Caki2 (cell line): ENCODE measurements at places on chromosomes 6 and 20. TPM values are rescaled to one million over a fixed set of nuclear protein-coding genes. Genes with fewer than 3 reads are reported as not detected.
A peak's percentile ranks its signal among the peaks of the same experiment; 100 is the strongest.

- no peak for DNase-seq
Measured at GRCh38 chr20:58154113-58154512, 74.3 kb downstream of the ANKRD60 start.

GRCh38 chr6:89596484-89596883, 42.1 kb downstream of the LYRM2 start:
- no peak for DNase-seq

GRCh38 chr6:136108361-136108945, 141.7 kb downstream of the MTFR2 start:
- DNase-seq = no peak

DNA sequence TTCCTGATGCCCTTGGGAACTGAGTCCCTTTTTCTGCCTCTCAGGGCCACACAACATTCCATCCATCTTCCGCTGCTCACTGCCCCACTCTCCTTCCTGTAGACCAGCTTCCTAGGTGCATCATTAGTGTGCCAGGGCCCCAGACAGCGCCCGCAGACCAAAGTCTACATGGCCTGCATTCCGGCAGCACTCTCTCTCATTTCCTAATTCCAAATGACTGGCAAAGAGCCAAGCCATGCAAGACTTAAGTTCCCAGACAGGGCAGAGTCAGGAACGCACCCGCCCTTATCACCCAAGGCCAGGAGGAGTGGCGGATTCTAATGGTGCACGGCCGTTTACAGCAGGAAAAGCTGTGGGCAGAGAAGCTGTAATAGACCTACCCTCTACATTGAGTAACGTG, 159.8 kb upstream of the ARID1B start:
- no peak for DNase-seq

- peak; percentile 62 for DNase-seq
Measured at GRCh38 chr6:112214739-112215269, 39.6 kb downstream of the LAMA4 start.

- DNase-seq = peak; percentile 58
Measured at GRCh38 chr6:10531942-10532341, 10.8 kb downstream of the GCNT2 start.

- DNase-seq = peak; percentile 40
Measured at GRCh38 chr6:42963855-42964605, 3.5 kb downstream of the GNMT start.

- no peak for DNase-seq
Measured at GRCh38 chr20:8740265-8740664, 328.6 kb upstream of the PLCB4 start.

DNA sequence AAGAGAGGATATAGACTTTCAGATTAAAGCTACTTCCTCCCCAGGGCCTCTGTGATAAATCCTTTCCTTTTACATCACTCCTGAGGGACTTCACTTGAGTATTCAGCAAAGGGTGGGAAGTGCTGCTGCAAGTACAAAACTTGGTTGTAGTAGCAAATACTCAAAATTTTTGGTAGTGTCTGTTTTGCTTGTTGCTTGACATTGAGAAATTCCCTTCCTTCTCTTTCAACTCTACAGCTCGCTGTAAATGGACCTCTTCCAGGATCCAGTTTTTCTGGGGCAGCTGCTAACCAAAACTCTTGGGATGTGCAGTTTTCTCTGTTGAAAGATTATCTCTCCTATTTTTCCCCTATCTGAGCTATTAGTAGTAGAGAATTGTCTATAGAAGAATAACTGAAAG, 472.0 kb downstream of the CD109 start:
- DNase-seq = no peak

- DNase-seq = peak; percentile 18
Measured at GRCh38 chr6:12844284-12845223, 128.0 kb downstream of the PHACTR1 start.

- peak; percentile 18 for DNase-seq
Measured at GRCh38 chr20:54292185-54292584, 84.3 kb downstream of the PFDN4 start.

DNA sequence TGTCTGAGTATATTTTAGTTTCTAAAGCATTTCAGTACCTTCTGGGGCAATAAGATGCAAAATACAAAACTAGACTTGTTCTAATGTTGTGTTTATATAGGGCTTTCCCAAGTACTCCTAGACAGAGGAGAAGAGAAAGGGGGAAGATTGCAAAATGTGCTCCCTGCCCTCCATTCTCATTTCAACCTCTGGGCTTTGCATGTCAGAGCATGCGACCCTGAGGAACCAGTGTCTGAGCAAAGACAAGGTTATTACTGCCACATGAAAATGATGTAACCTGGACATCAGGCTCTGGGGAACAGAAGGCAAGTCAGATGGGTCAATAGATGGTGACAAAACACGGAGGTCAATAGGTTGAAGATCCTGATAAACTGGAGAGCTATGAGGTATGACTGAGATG, 253.5 kb upstream of the TCF21 start:
- no peak for DNase-seq

DNA sequence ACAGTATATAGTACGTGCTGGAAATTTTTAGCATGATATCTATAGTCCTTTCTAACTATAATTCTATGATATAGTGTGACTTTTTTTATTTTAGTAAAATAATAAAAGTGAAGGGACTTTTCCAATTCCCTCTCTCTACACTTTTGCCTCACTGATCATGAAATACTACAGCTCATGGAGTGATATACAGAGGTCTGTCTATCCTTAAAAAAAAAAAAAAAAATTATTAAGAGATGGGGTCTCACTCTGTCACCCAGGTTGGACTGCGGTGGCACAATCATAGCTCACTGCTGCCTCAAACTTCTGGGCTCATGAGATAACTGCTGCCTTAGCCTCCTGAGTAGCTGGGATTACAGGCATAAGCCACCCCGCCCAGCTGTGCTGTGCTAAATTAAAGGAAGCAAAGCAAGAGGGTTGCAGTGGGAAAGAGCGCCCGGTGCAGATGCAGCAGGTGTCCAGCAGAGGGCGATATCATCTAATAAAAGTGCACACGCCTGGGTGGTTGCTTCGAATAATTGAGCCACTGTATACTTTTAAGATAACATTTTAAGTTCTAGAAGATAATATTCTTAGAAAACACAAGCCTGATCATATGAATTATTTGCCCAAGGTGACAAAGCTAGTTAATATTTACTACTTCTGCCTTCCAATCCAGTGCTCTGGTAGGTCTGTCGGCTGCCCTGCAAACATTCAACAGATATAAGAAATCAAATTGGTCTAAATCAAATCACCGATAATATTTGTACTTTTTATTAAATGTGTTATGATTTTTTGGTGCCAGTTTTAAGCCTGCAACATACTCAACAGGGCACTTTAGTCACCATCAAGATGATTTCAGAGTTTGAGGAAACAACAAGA, 94.9 kb upstream of the NT5E start:
- peak; percentile 68 for DNase-seq

GRCh38 chr6:15747354-15747883, 84.6 kb upstream of the DTNBP1 start:
- DNase-seq = no peak

DNA sequence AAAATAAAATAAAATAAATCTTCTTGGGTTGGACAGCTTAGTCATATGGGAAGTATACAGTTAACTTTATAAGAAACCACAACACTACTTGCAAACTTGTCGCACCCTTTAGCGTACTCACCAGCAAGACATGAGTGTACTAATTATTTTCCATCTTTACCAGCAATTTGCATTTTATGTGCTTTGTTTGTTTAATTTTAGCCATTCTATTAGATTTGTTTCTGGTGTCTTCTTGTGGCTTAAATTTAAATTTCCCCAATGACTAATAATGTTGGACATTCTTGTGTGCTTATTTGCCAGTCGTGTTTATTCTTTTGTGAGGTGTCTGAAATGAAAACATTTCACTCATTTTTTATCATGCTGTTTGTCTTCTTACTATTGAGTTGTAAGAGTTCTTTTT, 1172.2 kb upstream of the CITED2 start:
- DNase-seq = no peak

DNA sequence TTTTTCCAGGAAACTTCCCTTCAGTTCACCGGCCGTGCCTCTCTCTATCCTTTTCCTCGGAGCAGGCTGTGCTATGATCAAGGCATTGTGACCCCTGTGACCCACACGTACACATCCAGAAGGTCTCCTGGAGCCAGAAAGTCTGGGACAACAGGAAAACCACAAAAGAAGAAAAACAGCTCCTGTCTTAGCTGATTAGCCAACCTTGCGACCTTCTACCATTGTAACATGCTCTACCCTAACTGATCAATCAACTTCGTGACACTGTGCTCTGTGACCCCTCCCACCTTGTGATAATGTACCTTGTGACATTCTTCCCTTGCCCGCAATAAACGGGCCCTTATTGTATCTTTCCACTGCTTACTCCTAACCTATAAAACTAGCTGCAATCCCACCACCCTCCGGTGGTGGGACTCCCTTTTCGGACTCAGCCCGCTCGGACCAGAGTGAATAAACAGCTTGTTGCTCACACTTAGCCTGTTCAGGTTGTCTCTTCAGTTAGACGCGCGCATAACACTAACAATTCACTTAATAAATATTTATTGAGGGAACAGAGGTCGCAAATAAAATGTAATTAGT, 24.2 kb downstream of the ZNF311 start:
- peak; percentile 96 for DNase-seq

GRCh38 chr20:11195899-11196558, 522.2 kb upstream of the JAG1 start:
- peak; percentile 65 for DNase-seq

DNA sequence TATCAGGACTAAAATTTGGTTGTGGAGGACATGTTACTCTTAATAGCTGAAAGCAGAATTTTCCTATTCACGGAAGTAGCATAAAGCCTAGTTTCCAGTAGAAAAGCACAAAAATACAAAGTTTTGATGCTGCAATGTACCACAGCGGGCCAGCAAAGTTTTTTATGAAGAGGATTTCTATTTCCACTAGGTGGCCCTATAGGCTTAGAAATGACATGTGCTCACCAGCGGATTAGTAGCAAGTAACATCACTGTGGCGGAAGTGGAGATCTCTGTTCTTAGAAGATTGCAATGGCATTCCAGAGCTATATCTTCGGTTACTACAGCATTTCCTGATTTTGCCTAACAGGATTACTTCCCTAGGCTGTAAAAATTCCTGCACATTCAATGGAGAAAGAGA, 1219.0 kb upstream of the EYS start:
- DNase-seq = no peak

GRCh38 chr6:105851606-105852005, 234.5 kb upstream of the PRDM1 start:
- no peak for DNase-seq

GRCh38 chr20:1389703-1390580, 2.9 kb downstream of the FKBP1A start:
- no peak for DNase-seq

DNA sequence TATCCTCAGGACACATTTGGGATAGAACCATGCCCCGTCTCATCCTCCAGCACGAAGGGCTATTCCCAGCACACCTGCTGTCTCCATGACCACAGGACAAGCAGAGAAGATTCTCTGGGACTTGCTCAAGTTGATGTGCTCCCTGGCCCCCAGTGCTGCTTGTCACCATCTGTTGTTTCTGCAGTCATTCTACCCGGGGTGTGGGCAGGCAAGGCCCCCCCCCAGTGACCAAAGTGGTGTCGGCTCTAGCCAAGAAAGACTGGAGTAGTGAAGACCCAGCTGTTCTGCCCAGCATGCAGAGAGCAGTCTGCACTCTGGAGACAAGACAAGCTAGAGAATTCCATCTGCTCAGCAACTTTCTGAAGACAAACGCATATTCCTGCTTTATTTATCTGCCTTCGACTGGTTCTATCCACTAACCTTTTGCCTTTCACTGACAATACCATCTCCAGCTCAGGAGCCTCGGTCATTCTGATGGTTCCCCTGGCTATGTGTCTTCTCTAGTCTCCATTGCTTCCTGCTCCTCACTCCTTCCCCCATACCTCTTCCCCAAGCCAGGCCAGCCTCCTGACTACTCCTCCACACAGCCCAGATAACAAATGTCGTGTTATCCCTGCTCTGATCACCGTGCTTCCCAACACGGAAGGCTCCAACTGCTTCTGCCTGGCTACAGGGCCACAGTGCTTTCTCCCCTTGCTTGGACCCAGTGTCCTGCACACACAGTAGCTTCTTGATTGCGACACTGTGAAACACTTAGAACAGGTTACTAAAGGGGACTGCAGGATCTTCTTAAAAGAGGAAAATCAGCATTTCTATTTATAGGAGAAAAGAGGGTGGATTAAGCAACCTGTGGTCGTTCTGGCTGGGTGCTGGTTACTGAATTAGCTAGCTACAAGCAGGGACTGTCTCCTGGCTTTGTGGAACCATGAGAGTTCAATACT, 86.7 kb upstream of the EMILIN3 start:
- no peak for DNase-seq

- no peak for DNase-seq
Measured at GRCh38 chr6:4372866-4373265, 237.5 kb upstream of the ECI2 start.

GRCh38 chr6:45835721-45836437, 179.8 kb downstream of the CLIC5 start:
- no peak for DNase-seq

GRCh38 chr20:12293900-12294299, 376.2 kb downstream of the BTBD3 start:
- DNase-seq = no peak

- DNase-seq = no peak
Measured at GRCh38 chr6:6707143-6707542, 118.6 kb downstream of the LY86 start.

GRCh38 chr20:22795871-22796270, 211.5 kb upstream of the FOXA2 start:
- DNase-seq = peak; percentile 97

- DNase-seq = no peak
Measured at GRCh38 chr6:155646443-155646842, 190.8 kb upstream of the NOX3 start.

DNA sequence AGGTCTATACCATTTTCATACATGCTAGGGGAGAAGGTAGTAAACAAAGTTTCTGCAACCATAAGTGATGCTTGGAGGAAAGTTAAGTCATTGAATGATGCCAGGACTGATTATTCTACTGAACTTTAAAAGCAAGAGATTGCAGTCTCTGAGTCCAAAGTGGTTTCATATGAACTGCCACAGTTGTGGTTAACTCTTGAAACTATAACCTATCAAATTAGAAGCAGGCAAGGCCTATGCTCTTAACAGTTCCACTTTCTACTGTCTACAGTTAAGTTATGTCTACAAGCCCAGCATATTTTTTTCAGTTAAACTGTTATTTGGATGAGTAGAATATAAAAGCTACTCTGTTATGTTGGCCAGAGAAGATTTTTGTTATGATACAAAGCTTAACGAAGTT, 326.5 kb upstream of the RUNX2 start:
- no peak for DNase-seq

- no peak for DNase-seq
Measured at GRCh38 chr6:10542213-10542612, 21.1 kb downstream of the GCNT2 start.

GRCh38 chr6:42748203-42748898, 2.4 kb upstream of the TBCC start:
- DNase-seq = no peak

GRCh38 chr20:47125758-47126591, 230.5 kb downstream of the ZMYND8 start:
- peak; percentile 57 for DNase-seq

Gene ZBTB46
- 9.6 and 10.4 TPM in 2 replicates for total RNA-seq

Gene SPATS1
- total RNA-seq = not detected in 2 replicates

Gene SLC22A3
- total RNA-seq = 2.4 and 2.5 TPM in 2 replicates

Gene SMOC2
- 0.68 TPM in 1 of 2 replicates, not detected in the other for total RNA-seq

Gene UNC5CL
- total RNA-seq = 1.1 and 4.4 TPM in 2 replicates

Gene TRIM31
- 0.71 and 3.0 TPM in 2 replicates for total RNA-seq

Gene SIRPA
- total RNA-seq = 50.7 and 56.2 TPM in 2 replicates

Gene DAAM2
- not detected in 2 replicates for total RNA-seq

Gene DYNLT1
- total RNA-seq = 147 and 174 TPM in 2 replicates

Gene CTCFL
- total RNA-seq = not detected in 2 replicates

Gene CPXM1
- not detected in 2 replicates for total RNA-seq

Gene DOK5
- 1.6 and 3.5 TPM in 2 replicates for total RNA-seq

Gene EYA4
- 0.17 TPM in 1 of 2 replicates, not detected in the other for total RNA-seq

Gene CD24
- total RNA-seq = 922 and 985 TPM in 2 replicates

Gene KCNK5
- 0.74 and 3.0 TPM in 2 replicates for total RNA-seq

Gene METTL24
- total RNA-seq = not detected in 2 replicates
